NCI-H226 (cell line): ENCODE measurements at places on chromosomes 1 and 21.
A peak's percentile ranks its signal among the peaks of the same experiment; 100 is the strongest.

DNA sequence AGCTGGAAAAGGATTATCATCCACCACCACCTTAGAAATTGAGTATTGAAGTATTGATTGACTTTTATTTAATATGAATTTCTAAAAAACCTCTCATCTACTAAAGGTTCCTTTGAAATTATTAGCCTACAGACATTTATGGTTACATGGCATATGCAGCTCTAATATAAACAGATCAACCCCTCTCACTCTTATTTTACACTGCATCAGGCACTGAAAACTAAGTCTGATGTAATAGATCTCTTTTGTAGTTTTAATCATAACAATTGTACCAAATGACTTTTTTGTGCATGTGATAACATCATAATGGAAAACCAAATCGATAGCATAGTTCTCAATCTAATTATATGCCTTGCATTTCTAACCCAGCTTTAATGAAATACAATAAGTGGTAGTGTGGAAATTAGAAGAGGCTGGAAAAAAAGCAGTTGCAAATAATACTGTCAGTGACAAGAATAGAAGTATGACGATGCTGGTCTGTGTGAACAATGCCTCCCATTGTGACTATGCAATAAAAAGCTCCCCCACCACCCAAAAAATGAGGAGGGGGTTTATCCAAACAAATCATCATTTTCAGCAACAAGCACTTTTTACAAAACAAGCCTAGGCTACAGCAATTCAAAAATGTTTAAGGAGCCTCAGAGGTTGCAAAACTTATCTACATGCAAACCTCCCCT is 426.5 kb upstream of the NFIA start:
- DNase-seq: no peak

DNA sequence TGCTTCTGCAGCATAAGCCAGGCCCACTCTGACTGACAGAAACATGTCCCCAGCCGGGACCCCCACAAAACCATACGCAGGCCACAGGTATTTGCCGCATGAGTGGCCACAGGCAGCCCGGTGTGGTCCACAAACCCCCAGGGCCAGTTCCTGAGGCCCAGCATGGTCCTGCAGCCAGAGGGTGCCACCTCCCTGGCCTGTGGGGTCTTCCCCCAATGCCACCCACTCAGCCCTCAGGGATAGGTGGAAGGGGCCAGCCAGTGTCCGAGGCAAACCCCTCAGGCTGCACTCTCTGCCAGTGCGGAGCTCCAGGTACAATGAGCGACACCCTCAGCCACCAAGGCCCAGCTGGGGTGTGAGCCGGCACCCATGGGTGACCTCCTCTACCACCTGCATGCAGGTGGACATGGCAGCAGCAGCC is 43.5 kb downstream of the UBE2G2 start:
- no peak for DNase-seq

GRCh38 chr21:14736162-14736561 is 190.0 kb upstream of the SAMSN1 start:
- DNase-seq: no peak

GRCh38 chr21:33123374-33124123 is 53.6 kb downstream of the OLIG1 start:
- no peak for DNase-seq

DNA sequence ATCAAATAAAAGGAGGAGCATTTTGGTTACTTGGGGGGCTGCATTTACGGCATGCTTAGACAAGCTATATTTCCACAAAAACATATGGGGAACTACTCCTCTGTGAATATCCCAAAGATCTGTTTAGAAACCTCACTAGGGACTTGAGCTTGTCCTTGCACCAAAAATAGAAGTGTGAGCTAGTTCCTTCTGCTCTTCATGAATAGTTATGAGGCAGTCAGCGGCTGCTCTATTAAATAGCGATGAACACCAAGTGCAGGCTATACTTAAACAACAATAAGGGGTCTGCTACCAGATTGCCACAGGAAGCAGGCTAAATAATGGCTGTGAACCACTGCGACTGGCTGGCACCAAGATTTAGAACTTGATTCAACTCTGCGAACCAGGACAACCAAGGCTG is 190.1 kb downstream of the PCP4 start:
- no peak for DNase-seq

DNA sequence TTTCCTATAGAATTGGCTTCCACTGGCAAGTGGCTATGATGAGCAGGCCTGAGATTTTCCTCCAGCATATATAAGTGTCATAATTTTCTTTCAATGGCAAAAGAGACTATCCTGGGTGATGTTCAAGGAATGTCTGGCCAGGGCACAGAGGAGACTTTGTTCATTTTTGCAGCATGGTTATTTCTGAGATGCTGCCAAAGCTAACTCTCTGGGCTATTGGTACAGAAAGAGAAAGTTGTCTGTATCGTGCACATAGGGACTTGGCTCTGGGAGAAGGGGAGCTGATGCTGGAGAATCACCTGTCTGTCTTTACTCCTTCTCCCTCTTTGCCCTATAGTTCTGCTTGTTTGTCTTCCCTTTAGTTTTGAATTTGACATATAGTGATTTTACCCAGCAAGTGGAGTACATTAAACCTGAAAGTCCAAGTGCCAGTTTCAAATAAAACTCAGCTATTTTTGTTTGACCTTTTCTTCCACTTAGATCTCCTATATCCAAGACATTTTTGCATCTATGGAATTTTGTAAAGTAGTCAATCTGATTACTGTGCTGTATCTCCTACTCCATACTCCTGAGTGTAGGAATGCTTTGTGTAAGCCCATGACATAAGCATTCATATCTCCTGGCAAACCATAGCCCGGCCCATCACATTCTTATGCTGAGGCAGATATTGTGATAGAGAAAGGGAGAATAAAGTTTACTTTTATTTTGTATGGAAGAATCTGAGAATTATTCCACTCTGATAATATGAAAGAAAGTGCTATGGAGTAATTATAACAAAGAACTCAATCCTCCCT is 3.9 kb downstream of the FNDC7 start:
- peak; percentile 58 for DNase-seq

DNA sequence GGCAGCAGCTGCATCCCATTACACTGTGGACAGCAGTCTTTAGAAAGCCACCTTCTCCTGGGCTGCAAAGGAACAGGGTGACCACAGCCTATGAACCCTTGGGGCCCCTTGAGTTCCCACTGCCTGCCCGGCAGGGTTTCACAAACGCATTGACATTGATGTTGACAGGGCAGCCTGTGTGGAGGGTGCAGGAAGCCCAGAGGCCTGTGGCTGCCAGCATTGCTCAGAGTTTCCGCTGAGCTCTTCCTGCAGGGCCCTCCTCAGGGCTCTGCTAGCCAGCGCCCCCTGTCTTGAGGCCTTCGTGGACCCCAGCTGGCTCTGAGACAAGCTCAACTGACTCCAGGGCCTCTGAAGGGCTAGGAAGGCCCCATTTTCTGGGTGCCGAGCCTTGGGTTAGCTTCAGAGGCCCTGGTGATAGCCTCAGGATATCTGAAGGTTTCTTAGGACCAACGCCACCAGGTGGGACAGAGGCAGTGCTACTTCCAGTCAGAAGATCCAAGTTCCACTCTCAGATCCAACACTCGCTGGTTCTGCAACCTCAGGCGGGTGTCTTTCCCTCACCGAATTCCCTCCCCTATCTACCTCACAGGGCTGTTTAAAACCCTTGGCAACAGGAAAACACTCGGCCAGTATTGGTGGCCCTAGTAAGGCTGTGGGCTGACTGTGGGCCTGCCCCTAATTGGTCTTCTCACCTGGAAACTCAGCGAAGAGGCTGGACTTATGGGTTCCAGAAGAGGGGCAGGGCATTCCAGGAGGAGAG is 27.2 kb upstream of the EPS8L3 start:
- peak; percentile 31 for DNase-seq

GRCh38 chr1:182441719-182442118 is 8.2 kb upstream of the RGSL1 start:
- no peak for DNase-seq

DNA sequence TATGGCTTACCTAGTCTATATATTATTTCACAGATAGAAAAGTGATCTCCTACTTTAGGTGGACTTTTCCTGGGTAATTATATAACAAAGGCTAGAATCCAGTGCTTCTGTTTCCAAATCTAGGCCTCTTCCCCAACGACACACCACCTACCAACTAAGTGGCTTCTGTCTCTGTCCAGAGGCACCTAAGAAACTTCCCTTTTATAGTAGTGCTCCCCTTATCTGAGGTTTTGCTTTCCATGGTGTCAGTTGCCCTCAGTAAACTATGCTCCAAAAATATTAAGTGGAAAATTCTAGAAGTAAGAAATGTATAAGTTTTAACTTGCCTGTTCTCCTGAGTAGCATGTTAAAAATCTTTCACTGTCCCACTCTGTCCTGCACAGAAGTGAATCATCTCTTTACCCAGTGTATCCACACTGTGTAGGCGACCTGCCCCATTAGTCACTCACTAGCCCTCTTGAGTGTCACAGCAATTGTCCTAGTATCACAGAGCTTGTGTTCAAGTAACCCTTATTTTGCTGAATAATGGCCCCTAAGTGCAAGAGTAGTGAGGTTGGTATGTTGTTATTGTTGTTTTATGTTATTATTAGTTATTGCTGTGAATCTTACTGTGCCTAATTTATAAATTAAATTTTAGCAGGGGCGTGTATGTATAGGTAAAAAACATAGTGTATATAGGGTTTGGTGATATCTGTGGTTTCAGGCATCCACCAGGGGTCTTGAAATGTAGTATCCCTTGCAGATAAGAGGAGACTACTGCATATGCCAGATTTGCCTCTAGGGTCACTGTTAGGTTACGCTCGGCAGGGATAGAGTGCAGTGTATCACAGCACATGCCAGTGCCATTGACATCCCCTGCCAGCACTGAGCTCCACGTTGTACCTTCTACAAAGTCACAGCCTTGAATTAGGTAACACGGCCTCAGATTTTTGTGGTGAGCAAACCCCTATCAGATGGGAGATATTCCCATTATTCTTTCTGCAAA is 14.7 kb upstream of the CD53 start:
- no peak for DNase-seq

GRCh38 chr1:112937070-112937469 is 18.9 kb downstream of the SLC16A1 start:
- DNase-seq: no peak

DNA sequence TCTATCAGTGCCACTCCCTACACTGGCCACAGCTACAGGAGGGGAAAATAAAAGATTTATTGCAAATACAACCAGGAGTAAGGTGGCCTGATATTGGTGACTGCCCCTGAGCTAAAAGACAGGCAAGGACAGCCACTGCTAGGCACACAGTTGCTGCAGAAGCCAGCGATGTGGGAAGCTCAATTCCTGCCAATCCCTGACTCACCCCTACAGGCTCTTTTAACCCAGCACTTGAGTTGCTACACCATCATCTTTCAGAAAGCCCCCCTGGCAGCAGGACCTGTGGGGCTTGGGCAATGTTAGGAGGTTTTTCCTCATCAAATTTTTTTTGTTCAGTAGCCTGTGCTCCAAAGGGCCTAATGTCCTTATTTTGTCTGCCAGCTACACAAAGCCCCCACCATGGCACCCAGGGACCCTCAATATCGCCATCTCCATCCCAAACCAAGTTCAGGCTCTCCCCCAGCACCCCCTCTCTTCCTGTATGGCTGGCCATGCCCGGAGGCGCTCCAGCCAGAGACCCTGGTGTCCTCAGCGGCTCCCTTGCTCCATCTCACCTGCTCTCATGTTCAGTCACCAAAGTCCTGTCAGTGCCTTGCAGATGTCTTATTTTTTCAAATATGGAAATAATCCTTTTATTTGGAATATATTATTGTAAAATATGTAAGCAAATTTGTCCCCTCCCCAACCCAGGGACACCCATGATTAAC is 13.4 kb downstream of the CLEC20A start:
- no peak for DNase-seq

- no peak for DNase-seq
Observed at GRCh38 chr1:94608852-94609530, 67.4 kb upstream of the F3 start.

- no peak for DNase-seq
Observed at GRCh38 chr1:116986421-116987255, 14.9 kb upstream of the CD101 start.

DNA sequence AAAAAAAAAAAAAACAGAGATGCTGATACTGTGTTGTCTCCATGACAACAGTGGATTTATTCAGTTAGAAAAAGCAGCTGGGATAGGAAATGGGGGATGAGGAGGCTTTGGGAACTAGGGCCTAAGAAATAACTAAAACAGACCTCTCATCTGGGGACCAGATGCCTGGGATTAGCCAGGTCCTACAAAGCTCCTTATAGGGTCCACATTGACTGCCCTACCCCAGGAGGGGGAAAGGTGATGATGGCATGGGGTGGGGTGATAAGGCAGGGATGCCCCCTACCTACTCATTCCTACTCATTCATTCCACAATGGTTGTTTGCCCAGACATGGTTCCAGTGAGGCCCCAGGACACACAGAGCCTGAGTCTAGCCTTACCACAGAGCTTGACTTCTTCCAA is 131.2 kb downstream of the PLXNA2 start:
- no peak for DNase-seq

DNA sequence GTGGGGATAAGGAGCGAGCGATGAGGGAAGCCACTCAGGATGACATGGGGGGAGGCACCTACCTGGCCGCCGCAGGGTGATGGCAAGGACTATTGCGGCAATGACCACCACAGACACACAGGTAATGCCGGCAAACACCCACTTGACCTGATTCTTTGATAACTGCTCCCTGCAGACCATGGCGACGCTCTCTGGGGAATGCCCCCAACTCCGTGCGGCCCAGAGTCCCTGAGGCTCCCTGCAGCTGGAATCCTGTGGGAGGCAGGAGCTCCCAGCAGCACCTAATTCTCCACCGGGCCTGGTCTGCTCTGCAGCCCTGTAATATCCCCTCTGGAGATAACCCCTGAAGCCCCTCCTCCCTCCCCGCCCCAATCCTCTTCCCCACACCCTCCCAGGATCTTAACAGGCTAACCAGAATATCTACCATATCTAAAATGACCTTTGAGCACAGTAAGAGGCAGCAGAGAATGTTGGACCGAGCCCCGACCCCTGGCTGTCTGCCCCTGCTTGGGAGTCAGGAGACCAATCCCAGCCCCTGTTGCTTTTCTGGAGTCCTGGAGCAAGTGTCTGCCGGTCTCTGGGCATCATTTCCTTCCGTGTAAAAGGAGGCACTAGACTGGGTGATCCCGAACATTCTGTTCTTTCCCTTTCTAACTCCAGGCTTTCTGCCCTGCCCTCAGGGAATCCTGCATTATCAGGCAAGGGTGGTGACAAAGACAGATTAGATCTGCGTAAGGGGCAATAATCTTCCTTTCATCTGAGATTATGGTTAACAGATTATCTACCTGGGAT is at the start of gene FAM151A:
Gene FAM151A, minus strand, starts transcription at position 310 of the 792 bp plus-strand sequence. Its CDS starts 130 bp downstream, at position 180.
- DNase-seq: no peak

- DNase-seq: peak; percentile 20
Observed at GRCh38 chr1:71307451-71307850, 226.6 kb upstream of the ZRANB2 start.

- DNase-seq: no peak
Observed at GRCh38 chr1:5239911-5240310, 585.5 kb downstream of the AJAP1 start.

DNA sequence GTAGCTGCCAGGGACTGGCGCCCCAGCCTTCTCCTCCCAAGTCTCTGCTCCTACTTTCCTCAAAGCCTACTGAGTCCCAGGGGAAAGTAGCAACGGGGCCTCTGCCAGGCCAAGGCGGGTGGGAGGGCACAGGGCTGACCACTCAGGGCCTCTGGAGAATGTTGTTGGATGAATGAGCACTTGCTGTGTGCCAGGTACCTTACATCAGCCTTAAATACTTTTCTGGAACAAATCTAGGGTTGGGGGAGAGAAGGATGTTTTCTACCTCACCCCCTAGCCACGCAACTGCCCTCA is 119.3 kb upstream of the ZBTB40 start:
- DNase-seq: no peak

GRCh38 chr1:18556364-18556763 is 74.3 kb upstream of the PAX7 start:
- DNase-seq: no peak
